Muscle of arm (tissue), 14 donors: ENCODE measurements at places on chromosomes 16 and 17.

- DNase-seq, result no peak
Measured at GRCh38 chr16:75552951-75553350, 3.1 kb downstream of the TMEM231 start.

DNA sequence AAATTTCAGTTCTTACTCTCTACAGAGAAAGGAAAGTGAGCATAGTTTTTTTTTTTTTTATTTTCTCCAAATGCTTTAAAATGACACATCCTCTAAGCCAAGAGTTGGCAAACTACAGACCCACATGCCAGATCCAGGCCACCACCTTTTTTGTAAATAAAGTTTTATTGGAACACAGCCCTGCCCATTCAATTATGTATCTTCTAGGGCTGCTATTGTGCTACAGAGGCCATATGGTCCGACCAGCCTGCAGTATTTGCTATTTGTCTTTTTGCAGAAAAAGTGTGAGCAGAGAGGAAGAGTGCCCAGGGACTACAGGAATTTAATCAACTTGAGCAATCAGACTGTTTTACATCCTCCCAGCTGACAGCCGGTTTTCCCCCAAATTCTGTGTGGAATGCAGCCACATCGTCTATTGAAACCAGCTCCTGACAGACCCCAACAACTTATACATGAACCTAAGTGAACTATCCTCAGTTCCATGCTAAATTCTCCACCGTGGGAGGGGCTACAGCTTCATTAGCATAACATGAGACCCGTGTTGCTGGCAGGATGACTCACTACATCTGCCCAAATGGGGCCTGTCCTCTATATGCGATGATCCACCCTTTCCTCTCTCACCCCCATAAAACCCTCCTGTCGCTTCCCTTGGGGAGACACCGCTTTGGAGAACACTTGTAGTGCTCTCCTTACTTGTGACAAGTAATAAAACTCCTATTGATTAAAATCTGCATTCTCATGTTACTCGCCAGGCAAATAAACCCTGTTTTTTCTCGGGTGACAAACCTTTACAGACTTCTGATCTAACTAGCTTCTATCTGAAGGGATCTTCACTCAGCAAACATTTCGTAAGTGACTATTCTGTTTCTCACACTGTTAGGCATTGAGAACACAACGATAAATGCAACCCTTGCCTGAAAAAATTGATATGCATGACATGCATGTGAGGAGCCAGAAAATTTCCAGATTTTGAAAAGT is 149.4 kb upstream of the HS3ST3A1 start:
- DNase-seq, result no peak

DNA sequence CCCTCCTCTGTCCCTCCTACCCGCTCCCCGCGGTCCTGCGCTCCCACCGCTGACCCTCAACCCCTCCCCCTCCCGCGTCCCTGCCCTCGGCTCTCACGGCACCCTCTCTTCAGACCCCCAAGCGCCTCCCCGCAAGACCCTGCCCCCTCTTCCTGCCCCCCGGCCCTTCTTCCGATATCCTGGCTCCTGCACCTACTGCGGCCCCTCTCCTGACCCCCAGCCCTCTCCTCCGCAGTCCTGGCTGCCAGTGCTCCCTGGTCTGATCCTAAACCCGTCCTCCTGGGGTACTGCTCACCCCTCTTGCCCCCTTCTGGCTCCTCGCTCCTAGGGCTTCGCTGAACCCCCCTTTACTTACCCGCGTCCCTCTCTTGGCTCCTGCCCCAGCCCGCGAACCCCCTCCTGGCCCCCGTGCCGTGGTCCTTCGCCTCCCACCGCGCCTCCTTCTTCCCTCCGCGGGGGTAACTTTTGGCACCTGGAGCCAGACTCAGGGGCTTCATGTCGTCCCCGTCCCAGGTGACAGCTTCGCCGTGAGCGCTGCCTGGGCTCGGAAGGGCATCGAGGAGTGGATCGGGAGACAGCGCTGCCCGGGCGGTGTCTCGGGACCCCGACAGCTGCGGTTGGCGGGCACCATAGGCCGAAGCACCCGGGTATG is 839 bp downstream of the NKD1 start:
- no peak for DNase-seq

DNA sequence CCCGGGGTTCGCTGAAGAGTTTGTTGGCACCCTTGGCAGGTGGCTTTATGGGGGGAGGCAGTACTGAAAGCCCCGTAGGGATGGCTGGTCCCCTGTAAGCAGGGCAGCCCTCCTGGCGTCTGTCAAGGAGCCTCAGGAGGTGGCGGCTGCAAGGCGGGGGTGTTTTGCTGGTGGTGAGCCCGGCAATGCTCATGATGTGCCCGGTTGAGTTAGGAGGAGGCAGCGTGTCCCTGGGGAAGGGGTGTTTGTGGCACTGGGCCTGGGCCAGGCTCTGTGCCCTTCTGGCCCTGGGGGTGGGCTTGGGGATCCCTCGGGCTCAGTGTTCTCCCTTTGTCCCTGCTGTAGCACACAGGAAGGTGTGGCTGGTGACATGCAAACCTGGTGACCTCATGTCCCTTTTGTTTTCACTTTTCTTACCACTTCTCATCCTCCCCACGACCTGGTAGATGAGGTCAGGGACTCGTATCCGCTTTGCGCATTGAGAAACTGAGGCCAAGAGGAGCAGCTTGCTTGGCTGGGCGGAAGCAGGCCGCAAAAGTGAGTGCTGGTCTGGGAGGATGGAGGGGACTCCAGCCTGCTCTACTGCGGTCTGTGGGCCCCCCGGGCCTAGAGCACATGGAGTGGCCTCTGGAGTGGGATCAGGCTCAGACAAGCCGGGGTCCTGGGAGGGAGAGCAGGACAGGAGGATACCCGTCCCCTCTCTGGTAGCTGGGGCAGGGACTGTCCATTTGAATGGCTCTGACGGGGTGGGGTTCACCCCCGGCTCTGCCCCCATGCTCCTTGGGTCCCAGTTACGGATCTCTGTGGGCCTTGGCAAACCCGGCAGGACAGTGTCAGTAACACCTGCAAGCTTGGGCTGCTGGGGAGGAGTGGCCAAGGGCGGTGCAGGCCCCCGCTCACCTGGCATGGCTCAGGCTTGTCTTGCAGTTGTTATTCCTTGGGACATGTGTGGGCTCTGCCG is 2.2 kb downstream of the SNN start:
- no peak for DNase-seq

- no peak for DNase-seq
Measured at GRCh38 chr16:87556941-87557459, 45.3 kb upstream of the JPH3 start.

- no peak for DNase-seq
Measured at GRCh38 chr17:18992454-18993130, 12.0 kb downstream of the FAM83G start.

DNA sequence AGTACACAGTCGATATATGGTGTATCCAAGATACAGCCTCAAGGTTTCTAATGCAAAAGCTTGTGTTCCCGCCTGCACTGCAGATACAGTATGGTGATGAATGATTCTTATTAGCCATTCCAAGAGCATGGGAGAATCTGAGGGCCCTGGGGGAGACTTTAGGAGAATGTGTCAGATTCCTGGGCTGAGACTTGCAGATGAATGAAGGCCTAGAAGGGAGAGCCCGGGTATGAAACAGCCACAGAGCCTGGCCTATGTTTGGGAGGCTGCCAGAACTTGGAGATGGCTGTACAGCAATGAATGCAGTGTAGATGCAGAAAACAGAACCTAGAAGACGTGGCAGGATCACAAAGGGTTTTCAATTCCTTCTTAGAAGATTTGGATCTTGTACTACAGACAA is 510.7 kb downstream of the HAPSTR1 start:
- no peak for DNase-seq

GRCh38 chr16:57468346-57468745 is 5.9 kb downstream of the POLR2C start:
- DNase-seq, result no peak

GRCh38 chr16:73018821-73019456 is 29.0 kb downstream of the ZFHX3 start:
- no peak for DNase-seq
